NCI-H446 (cell line): ENCODE measurements at places on chromosomes 3 and 15.

DNA sequence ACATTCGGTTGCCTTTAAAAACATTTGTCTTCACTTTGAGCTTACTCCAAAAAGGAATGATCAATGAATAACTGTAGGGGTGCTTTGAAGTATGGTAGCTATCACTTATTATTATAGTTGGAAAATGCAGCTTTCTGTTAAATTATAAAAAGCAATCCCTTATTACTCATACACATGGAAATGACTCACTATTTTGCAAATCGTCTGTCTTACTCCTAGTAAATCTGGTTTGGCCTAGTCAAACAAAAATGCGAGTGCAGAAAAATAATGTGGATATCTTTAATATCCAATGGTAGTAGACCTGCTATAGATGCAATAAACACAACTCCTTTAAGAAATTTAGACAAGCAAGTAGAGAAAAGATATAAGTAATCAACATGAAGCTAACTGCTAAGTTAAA is 112.5 kb downstream of the ZIC1 start:
- no peak for DNase-seq

DNA sequence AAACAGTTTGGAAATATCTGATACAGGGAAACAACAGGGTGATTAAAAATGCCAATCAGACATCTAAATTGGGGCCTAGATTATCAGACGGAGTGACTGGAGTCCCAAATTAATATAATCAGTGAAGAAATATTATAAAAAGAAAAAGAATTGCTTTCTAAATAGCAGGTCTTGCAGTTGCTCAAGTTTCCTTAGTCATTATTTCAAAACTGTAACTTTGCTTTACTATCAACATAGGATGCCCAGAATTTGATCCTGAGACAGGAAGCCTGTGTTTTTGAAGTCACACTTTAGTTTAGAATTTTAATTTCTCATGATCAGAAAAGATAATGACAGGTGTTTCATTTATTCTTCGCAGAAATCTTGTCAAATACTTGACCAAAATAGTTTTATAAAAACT is 105.9 kb downstream of the IL1RAP start:
- DNase-seq: no peak

DNA sequence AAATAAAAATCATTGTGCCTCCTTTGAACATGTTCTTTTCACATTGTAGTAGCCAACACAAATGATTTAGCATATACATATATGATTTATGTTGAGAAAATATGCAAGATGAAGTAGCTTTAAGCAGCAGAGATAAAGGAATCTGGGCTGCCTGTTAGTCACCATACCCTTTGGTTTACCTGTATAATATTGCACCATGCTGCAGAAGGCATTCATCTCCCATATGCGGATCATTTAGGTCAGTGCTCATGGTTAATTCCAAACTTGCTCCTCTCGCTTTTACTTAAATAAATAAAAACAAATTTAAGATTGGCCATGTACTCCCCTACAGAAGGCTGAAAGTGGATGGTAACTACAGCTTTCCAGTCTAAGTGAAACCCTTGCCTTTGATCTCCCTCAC is 86.7 kb upstream of the TBL1XR1 start:
- no peak for DNase-seq

- no peak for DNase-seq
Measured at GRCh38 chr3:121431726-121432517, 113.9 kb downstream of the POLQ start.

- DNase-seq: no peak
Measured at GRCh38 chr3:125267460-125267859, 54.9 kb upstream of the SLC12A8 start.

GRCh38 chr3:194284351-194284750 is 66.8 kb downstream of the CPN2 start:
- no peak for DNase-seq

GRCh38 chr3:66597308-66597863 is 96.6 kb upstream of the LRIG1 start:
- no peak for DNase-seq

DNA sequence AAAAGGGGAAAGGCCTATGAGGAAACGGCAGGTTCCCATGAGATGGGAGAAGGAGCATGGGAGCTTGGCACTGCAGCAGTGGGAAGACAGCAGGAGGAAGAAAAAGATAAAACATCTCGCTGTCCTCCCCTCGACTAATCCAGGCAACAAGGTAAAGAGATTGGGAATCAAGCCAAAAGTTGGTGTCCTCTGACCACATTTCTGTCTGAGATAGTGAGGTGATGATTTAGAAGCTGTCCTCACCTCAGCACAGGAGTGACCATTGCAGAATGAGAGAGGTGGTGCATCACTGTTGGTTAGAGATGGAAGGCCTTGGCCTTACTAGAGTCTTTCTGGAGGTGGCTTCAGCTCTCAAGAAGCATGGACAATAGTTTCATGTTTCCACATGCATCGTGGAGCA is 226.6 kb upstream of the CCDC54 start:
- no peak for DNase-seq

DNA sequence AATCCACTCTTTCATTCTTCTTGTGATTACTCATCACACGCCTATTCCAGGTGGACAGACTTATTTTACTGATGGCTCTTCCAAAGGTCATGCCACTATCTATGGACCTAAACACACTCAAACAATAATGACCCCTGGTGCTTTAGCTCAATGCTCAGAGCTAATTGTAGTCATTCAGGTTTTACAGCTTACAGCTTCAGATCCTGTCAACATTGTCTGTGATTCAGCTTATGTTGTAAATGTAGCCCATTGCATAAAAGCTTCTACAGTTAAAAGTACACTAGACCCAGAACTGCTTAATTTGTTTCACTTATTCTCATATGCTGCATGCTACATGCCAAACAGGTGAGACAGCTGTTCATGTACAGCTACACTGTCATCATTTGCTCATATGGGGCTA is 49.2 kb downstream of the LSM3 start:
- no peak for DNase-seq

DNA sequence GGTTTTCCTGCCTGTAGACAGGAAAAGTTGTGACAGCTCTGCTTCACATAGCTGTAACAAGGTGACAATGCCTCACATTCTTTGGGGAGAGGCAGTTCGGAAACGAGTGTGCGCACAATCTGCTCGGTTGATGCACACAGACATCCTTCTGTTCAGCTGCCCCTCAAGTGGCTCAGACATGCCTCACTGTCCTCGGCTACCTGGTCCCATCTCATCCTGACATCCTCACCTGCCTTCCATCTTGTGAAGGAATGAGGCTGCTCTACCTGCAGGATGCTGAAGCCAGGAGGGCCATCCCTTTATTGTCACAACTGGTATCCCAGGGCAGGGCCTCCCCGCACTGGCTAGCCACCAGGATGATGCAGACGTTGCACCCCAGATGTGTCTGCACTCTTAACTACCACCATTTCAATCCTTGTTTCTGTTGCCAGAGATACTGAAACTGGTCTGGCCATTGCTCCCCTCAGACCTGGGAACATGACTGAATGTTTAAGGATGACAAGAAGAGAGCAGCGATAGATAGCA is 19.4 kb downstream of the SRPRB start:
- no peak for DNase-seq

GRCh38 chr15:78209646-78210348 is 24.6 kb downstream of the ACSBG1 start:
- no peak for DNase-seq

DNA sequence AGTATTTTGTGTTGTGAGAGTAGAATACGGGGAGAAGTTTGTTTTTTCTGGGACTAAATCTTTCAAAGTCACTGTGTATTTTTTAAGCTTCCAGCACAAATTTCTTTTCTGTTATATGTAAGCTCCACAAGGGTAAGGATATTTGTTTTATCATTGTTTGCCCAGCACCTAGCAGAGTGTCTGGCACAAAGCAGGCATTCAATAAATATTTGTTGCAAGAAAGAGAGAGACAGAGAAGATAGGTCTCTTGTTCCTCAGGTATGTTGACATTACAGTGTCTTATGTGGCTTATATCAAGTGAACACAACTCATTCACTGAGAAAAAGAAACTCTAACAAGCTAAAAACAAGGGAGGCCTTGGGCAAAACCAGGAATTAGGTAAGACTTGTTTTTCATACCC is 26.6 kb upstream of the FNDC3B start:
- DNase-seq: no peak

DNA sequence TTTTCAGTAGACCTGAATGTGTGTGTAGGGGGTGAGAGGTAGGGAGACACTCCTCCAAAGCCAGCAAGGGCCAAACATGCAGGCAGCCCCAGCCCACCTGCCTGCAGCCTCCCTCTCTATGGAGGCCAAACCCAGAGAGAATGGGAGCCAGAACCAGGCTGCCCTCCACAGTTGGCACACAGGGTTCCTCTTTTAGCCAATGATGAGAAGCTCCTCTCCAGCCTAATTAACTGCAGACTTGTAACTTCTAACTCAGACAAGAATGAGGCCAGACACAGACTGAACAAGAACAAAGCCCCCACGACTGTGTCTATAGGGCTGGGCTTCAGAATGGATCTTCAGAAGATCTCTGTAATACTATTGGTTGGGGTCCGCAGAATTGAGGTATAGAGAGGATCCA is 12.3 kb upstream of the TLE3 start:
- DNase-seq: no peak

DNA sequence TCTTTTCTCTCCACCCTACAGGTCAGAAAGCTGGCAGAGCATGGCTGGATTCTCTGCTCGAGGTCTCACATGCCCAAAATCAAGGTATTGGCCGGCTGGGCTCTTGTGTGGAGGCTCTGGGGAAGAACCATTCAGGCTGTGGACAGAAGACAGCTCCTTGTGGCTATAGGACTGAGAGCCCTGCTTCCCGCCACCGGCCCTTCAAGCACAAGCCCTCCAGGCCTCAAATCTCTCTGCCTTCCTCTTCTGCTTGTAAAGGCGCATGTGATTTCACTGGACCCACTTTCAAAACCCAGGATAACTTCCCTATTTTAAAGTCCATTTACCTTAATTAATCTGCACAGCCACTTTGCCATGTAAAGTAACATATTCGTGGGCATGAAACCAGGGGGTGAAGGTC is 36.2 kb upstream of the MGLL start:
- no peak for DNase-seq

DNA sequence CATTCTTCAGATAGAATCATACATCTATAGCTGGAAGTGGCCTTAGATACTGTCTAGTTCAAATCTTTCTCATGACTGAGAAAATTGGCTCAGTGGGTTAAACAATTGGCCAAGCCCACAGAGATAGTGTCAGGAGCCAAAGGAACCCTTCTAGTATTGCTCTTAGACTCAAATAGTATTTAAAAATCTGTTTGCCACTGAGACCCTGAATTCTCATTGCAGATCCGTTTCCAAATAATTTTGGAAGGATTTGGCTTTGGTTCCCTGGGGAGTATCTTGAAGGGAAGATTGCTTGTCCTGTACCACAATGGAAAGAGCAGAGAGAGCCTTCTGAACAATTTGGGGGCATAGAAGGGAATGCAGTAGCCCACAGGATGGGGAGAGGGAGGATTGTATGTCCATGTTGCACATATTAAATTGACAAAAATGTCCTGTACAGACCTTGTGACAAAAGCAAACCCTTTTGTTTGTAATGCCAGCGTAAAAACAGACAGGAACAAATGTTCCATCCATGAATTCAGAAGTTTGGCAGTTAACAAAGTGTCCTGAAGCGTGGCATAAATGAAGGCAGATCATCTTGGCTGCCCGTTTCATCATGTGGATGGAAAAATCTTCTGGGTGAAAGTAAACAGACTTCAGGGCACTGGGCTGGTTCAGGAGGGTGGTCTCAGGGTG is 156.4 kb upstream of the RASGRP1 start:
- DNase-seq: peak; percentile 41

GRCh38 chr3:171383206-171384018 is 76.8 kb downstream of the TNIK start:
- DNase-seq: peak; percentile 30

DNA sequence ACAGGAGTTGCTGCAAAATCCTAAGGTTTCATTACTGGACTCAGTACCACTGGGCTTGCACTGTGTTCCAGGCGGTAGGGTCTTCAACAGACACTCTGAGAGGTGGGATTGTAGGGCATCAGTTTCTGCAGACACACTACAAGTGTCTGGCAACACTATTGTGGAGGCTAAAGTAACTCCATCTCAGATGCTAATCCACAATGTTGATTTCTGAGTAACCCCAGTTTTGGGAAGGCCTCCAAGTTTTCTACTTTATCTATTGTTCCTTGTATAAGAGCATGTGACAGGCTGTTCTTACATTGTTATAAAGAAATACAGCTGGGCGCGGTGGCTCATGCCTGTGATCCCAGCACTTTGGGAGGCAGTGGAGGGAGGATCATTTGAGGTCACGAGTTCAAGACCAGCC is 2.5 kb upstream of the ABHD5 start:
- DNase-seq: no peak

- no peak for DNase-seq
Measured at GRCh38 chr3:149571381-149571780, 86.4 kb downstream of the WWTR1 start.

- DNase-seq: no peak
Measured at GRCh38 chr3:4496087-4496452, 2.9 kb downstream of the ITPR1 start.

GRCh38 chr15:28919201-28919635 is 33.4 kb downstream of the APBA2 start:
- DNase-seq: no peak

DNA sequence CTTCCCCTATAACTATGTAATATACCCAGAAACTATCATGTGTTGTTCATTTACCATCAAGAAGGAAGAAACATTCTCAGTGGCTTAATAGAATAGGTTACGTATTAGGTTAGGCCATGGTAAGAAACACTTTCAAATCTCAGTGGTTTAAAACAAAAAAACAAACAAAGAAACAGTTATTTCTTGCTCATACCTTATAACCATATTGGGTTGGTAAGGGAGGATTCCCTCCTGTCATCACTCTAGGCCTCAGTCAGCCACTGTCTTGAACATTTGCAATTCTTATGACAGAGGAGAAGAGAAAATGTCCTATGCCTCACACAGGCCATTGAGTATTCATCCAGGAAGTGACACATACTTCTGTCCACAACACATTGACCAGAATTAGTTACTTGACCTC is 727.7 kb upstream of the NECTIN3 start:
- no peak for DNase-seq

GRCh38 chr3:26099692-26100091 is 309.8 kb downstream of the OXSM start:
- DNase-seq: no peak

- DNase-seq: peak; percentile 8
Measured at GRCh38 chr3:171950373-171950772, 89.0 kb upstream of the FNDC3B start.

GRCh38 chr3:181383760-181384159 is 328.0 kb upstream of the SOX2 start:
- DNase-seq: no peak

DNA sequence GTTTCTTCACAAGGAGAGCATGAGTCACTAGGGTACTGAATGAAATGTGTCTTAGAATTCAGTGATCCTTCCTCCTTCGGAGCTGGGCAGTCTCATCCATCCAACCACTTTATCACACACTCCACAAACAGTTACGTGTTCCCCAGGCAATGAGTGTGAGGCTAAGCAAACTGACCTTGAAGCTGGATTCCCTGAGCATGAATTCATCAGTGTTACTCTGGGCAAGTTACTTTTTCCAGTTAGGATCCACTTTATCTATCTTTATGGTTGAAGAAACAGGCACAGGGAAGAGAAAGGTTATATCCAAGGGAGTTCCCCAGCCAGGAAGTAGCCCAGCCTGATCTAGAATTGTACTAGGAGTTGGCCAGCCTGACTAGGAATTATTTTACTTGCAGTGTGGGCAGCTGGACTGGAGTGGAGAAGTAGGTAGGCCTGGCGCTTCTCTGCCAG is 17.1 kb upstream of the GCNT3 start:
- DNase-seq: no peak
